ENCODE measurements at places on chromosomes 6 and 20.

DNA sequence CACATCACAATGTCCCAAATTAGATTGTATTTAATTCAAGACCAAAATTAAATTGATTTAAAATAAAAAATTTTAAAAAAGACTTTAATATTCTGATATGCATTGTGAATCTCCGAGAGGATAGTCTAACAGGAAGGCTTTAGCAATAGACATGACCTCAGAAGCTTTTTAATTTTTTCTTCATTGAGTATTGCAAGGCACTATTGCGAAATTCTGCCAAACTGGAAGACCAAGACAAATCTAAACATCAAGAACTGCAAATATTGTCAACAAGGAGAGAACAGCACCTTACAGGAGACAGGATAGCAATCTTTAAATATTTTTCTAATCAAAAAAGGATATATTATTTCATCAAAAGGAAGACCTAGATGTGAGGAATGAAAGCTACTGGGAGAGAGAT, 56.9 kb downstream of the BMP5 start:
- DNase-seq, result no peak

DNA sequence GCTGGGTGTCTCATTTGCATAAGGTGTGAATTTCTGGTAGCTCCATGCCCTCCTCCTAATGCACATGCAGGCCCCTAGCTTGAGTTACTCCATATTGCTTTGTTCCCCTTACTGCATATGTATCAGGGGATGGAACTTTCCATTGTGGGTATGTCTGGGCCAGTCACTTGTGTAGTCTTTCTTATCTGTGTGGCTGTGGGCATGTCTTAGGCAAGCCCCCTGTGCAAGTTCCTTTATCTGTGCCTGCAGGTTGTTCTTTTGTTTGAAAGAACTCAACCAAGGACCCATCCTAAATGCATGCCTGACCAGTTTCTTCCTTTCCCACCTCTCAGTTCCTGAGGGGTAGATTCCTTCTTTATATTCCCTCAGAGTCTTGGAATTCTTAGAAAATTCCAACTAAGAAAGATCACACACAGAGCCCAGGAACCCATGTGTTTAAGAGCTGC, 23.6 kb downstream of the MBOAT1 start:
- DNase-seq, result no peak

DNA sequence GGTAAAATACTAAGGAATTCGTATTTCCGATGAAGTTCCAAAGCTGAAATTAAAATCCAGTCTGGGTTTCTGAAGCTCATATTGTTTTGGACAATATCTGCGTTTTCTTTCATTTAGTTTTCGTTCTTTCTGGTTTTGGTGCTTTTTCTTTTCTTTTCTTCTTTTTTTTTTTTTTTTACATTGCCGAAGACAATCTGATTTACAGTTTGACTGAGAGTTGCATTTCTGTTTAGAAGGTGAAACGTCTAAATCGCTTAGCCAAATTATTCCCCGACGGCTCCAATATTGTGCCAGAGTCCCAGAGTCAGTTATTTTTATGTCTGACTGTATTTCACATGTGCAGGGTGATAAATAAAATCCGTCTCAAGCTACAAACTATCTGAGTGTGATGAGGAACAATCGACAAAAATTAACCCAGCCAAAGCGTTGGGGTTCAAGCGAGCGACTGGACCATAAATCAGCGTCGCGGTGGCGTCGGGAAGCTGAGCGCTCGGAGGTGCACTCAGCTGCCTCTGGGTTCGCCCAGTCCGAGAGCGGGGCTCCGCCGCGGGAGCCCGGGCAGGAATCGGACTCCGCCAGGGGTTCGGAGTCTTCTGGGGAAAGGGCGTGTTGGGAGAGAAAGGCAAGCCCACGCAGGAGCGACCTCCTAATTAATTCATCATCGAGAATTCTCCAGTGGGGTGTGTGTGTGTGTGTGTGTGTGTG, 8.2 kb upstream of the TBX18 start:
- DNase-seq, result no peak

DNA sequence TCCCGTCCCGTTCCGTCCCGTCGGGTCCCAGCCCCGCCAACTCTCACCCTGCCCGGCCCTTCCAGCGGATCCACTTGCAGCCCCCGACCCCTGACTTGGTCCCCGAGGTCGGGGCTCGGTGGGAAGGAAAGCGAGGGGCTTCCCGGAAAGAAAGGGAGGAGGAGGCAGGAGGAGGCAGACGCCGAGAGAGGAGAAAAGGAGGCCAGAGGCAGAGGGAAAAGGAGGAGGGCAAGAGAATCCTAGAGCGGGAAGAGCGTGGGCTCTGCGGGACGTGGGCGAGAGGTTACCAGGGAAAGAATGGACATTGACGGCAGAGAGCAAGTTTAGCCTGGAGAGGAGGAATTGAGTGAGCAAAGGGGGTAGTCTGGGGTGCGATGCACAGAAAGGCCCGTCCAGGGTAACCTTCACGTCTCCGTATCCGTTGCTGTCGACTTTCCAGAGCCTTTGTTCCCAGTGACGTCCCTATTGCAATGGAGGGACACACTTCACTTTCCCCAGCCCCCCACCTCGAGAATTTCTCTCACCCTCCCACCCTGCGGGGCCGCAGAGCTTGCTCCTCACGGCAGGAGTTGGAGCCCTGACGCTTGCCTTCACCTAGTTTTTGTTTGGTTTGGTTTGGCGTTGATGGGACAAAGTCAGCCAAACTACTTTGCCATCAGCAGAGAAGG, 477 bp upstream of the MOXD1 start:
- DNase-seq, result no peak

DNA sequence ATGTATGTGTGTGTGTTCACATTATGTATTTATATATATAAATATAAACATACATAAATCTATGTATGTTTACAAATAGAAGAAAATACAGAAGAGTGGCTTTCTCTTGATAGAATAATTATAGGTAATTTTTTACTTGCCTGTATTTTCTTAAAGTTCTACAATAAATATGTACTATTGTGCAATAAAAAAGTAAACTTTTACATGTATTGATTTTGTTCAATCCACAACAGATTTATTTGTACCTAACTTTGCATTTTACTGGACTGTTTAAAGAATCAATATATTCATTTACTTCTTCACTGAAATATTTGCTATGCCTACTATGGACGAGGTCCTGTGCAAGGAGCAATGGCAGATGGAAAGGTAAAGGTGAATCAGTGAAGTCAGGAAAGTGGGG, 14.0 kb upstream of the TAB2 start:
- no peak for DNase-seq

DNA sequence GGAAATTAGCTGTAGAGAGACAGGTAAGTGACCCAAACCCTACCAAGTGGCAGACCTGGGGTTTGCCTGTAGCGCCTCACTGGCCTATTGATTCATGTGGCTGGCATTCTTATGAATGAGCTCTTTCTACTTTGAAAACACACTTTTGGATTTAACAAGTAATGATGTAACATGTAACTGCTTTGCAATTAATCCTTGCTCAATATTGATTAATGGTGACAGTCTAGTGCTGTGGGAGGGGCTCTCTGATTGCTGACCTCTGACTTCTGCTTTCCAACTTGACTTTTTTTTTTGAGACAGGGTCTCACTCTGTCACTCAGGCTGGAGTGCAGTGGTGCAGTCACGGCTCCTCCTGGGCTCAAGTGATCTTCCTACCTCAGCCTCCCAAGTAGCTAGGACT, 82.7 kb downstream of the TIAM2 start:
- no peak for DNase-seq

DNA sequence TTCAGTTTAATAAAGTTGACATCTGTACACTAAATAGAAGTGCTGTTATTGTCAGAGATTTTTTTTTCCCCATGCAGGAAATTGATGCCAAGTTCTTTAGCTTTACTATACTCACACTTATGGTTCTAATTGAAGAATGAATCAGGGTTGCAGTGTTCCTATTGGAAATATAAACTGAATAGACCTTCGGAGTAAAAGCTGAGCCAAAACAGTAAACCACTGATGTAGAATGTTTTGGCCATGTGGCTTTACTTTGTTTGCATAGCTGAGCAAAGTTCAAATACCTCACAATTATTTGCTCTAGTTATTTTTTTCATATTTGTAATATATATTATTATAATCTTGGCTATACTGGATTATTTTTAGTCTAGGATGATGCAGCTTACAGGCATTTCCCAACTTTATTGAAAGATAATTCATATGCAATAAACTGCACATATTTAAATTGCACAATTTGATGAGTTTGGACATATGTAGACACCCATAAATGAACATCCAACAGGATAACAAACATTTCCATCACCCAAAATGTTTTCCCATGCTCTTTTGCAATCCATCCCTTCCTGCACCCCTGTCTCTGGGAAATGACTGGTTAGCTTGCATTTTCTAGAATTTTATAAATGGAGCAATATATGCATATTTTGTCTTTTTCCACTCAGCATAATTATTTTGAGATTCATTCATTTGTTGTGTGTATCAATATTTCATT, 105.8 kb upstream of the NOX3 start:
- no peak for DNase-seq

- no peak for DNase-seq
Measured at GRCh38 chr6:41344876-41345275, 9.5 kb downstream of the NCR2 start.

- no peak for DNase-seq
Measured at GRCh38 chr6:154751011-154751800, 18.0 kb downstream of the SCAF8 start.

GRCh38 chr6:165010556-165011535, 298.6 kb downstream of the C6orf118 start:
- DNase-seq, result no peak

DNA sequence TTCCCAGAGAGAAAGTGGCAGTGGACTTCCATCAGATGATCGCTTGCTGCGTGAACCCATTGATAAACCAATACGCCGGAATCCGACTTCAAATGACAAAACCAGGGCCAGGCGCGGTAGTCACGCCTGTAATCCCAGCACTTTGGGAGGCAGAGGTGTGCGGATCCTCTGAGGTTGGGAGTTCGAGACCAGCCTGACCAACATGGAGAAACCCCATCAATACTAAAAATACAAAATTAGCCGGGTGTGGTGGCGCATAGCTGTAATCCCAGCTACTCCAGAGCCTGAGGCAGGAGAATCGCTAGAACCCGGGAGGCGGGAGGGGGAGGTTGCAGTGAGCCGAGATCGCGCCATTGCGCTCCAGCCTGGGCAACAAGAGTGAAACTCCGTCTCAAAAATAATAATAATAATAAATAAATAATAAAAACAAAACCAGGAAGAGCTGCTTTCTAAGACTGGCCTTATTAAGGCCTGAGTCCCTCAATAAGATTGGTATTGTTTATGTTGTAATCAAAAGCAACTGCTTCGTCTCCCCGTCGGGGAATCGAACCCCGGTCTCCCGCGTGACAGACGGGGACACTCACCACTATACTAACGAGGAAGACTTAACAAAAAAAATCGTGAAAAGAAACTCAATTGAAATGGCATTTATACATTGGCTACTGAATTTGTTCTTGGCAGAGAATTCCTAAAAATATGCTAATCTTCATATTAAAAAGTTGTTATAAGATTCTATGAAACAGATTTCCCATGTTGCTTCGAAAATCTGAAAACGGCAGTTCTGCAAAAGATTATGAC, 110.2 kb upstream of the ZNF184 start:
- peak; percentile 25 for DNase-seq

DNA sequence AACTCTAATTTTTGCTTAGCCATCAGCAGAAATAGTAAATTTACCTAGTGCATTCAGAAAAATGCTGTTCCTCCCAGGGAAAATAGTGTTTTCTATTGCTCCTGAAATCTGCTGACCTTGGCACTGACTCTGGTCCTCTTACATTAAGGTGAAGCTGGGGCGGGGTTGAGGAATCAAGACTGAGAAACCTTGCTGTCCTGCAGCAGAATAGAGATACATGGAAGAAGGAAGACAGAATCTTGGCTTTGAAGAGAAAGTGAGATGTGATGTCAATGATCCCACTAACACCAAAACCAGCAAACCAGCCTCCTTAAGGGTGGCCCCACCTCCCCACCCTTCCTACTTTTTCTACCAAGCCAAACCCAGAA, 840 bp upstream of the LY86 start:
- DNase-seq, result no peak

- DNase-seq, result no peak
Measured at GRCh38 chr6:83546636-83547035, 34.3 kb downstream of the PRSS35 start.

- no peak for DNase-seq
Measured at GRCh38 chr6:136511926-136512325, 38.3 kb downstream of the MAP7 start.

GRCh38 chr6:116036075-116036773, 24.5 kb downstream of the FRK start:
- DNase-seq, result no peak

DNA sequence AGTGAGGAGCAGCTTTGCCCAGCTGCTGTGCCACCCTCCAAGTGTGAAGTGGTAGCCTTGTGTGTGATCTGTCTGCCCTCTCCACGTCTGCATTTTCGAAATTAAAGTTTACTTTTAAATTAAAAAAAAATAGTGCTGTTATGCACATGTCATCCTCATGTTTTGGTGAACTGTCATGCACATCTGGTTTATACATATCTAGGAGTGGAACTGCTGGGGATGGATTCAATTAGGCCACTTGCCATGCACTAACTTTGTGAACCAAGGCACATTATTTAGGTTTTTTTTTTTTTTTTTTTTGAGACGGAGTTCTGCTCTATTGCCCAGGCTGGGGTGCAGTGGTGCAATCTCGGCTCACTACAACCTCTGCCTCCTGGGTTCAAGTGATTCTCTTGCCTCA, 3.6 kb downstream of the GTSF1L start:
- no peak for DNase-seq

GRCh38 chr6:34093854-34094430, 51.9 kb downstream of the GRM4 start:
- DNase-seq, result no peak

- no peak for DNase-seq
Measured at GRCh38 chr6:127841811-127842210, 59.0 kb downstream of the THEMIS start.

DNA sequence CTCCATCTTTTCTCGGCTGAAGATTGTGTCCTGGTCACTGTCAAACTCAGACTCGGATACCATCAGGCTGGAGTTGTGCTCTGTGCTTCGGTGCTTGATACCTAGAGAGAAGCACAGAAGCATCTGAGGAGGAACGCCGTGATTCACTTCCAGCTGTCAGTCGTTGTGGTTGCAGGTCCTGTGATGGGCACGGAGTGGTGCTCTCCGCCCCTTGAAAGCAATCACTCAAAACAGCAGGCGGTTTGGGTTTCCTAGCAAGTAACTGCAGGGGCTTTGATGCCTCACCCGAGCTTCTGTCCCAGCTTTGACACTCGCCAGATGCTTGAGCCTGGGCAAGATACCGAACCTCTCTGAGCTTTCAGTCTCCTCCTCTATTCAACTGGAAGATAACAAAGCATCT, 52.5 kb downstream of the ALDH5A1 start:
- DNase-seq, result no peak

GRCh38 chr6:137873273-137873762, 6.3 kb downstream of the TNFAIP3 start:
- DNase-seq, result peak; percentile 50
